ENCODE measurements at places on chromosomes 7 and 10.

GRCh38 chr10:120453886-120454285 lies 3.1 kb upstream of the PLPP4 start:
- DNase-seq, result no peak

DNA sequence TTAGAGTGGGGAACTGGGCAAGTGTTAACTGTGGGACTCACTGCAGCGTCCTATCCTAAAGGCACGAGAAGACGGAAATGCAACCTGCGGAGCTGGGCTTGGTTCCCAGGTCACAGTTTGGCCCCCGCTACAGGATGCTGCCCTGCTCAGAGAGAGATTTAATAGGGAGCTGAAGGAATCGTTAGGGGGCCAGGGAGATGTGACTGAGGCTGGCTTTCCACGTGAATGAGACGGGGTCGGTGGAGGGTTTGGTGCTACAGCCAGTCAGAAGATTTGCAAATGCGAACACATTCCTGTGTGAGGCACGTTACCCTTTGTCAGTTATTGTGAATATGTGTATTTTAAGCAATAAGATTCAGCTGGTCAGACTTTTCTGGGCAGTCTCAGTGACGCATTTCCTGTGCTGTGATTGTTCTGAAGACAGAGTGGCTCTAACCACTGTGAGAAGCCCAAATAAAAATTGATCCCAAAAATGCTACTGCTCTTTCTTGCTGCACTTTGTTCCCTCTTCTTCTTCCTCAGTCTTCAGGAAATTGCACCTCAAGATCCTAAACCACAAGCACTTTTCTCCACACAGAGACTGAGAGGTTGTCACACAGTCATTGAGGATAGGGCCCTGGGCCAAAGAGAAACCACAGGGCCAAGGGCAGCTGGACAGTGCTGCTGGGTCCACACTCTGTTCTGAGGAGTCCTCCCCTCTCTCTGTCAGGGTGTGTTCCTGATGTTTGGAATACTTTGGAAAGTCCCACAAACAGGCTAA lies 21.2 kb downstream of the CYP17A1 start:
- DNase-seq, result no peak

DNA sequence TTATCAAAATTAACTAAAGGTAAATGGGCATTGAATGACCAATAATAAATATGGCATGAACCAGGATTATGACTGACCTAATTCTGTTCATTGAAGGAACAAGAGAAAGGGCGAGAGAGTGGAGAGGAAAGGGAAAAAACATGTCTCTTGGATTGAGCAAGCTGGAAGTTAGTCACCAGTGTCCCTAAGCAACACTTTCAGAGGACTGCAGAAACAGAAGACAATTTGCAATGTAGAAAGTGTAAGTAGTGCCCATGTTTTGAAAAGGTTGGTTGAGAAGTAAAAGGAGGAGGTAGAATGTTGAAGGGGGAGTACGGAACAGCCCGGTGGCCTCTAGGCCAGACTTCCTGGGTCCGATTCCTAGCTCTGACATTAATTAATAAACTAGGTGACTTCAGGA lies 94.6 kb downstream of the FAS start:
- no peak for DNase-seq

DNA sequence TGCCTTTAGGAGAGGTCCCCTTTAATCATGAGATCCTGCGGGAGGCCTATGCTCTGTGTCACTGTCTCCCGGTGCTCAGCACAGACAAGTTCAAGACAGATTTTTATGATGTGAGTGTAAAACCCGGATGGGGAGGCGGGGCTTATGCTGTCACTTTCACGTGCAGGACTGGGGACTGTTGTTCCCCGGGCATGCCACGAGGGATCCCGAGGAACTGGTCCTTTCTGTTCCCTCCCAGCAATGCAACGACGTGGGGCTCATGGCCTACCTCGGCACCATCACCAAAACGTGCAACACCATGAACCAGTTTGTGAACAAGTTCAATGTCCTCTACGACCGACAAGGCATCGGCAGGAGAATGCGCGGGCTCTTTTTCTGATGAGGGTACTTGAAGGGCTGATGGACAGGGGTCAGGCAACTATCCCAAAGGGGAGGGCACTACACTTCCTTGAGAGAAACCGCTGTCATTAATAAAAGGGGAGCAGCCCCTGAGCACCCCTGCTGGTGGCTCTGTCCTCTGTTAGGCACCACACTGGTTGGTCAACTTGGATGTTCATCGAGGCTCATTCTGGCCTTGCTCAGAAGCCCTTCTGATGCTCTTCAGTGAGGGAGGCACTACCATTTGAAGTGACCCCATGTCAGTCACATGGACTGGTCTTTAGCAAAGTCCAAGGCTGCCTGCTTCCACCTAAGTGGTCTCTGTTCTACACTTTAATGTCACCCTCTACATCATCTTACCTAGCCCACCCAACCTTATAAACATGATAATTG lies 2.8 kb downstream of the COPS6 start:
- DNase-seq, result no peak

- no peak for DNase-seq
Observed at GRCh38 chr7:20417260-20417659, 86.6 kb downstream of the ITGB8 start.

DNA sequence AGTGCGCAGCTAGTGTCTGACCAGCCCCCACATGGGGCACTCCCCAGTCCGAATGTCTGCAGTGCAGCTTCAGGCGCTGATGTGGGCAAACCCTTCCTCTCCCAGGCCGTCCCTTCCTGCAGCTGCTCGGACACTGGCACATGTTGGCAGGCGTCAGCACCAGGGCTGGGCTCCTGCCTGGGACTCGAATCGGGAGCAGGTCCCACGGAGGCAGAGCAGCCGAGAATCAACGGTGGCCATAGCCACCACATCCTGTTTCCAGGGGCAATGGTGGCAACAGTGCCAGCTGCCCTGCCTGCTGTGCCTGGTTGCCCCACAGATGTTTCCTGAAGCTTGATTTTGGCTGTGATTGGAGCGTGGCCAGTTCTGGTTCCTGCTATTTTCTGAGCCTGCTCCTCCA lies 65.8 kb downstream of the MGMT start:
- no peak for DNase-seq
